ENCODE measurements at places on chromosomes 6 and 20.
A peak's percentile ranks its signal among the peaks of the same experiment; 100 is the strongest.

- peak; percentile 35 for DNase-seq
Measured at GRCh38 chr6:41707565-41708200, 27.7 kb downstream of the TFEB start.

- no peak for DNase-seq
Measured at GRCh38 chr20:61263938-61264337, 11.9 kb downstream of the CDH4 start.

GRCh38 chr6:135257631-135258405, 76.7 kb downstream of the MYB start:
- DNase-seq, result no peak

- DNase-seq, result no peak
Measured at GRCh38 chr6:14555804-14556203, 438.2 kb downstream of the CD83 start.

DNA sequence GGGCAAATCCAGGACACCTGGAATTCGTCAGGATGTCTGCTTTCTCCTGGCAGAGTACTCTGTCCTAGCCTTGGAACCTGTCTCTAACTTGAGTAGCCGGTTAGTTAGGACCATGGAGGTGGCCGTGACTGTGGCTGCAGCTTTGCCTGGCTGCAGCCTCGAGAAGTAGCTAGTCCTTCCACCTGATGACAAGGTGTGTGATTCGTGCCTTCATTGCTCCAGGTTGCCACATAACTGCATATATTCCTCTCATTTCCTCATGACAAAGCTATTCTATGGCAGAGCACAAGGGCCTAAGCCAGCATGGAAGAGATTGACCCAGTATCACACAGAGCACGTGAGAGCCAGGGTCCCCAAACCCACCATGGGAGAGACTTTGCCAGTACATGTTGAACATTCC, 39.8 kb upstream of the KIF25 start:
- DNase-seq, result no peak

- DNase-seq, result no peak
Measured at GRCh38 chr6:23349521-23350147, 776.4 kb upstream of the NRSN1 start.

- no peak for DNase-seq
Measured at GRCh38 chr6:132592855-132593254, 3.3 kb upstream of the TAAR5 start.

- DNase-seq, result no peak
Measured at GRCh38 chr6:113699239-113699638, 157.9 kb upstream of the MARCKS start.

DNA sequence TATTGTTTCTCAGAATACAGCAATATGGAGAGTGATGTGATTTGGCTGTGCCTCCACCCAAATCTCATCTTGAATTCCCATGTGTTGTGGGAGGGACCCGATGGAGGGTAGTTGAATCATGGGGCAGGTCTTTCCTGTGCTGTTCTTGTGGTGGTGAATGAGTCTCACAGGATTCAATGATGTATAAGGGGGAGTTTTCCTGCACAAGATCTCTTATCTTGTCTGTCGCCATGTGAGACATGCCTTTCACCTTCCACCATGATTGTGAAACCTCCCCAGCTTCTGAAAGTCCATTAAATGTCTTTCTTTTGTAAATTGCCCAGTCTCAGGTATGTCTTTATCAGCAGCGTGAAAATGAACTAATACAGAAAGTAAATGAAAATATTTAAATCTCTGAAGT, 234.8 kb upstream of the TENT5A start:
- DNase-seq, result no peak

GRCh38 chr6:38505826-38506225, 133.9 kb downstream of the BTBD9 start:
- DNase-seq, result no peak

DNA sequence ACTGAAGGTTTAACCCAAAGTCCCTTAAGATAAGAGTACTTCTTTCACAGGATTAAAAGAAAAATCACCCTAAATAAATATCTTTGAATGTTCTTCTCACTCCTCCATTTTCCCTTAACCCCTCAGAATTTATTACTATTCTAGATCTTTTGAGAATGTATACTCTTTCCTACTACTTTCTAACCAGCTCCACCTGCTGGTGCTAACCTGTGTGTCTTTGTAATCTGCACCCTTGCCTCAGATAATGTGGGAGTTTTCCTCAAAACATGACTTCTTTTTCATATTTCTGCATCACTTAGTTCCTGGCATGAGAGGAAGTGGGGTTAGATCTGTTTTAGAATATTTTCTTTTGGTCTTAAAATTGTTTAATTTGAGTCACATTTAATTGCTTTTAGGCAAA, 394.2 kb downstream of the BMP2 start:
- no peak for DNase-seq

DNA sequence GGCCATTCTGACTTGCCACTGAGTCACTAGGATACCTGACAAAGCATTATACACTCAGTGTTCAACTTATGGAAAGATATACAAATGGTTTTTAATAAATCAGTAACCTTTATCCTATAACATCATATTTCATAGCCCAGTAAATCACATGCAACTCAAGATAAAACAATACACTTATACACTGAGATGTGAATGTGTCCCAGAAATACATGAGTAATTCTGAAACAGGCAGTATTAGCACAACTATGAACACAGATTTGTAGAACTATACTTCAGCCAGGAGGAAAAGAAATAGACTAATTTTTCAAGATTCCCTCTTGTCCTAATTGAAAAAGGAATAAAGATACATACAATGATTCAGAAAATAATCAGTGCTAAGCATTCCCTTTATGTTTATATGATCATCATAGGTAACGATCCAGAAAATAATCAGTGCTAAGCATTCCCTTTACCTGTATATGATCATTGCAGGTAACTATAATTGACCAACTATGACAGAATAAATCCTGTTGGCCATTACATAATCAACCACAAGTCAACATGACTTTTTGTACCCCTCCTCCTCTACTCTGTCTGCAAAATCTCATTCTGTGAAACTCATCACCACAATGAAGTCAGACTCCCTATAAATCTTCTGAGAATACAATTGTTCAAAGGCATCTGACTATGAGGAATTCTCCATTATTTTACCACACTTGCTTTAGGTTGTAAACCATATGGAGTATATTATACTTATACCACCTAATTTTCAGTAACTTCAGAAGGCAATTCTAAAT, 30.3 kb downstream of the HACE1 start:
- no peak for DNase-seq

DNA sequence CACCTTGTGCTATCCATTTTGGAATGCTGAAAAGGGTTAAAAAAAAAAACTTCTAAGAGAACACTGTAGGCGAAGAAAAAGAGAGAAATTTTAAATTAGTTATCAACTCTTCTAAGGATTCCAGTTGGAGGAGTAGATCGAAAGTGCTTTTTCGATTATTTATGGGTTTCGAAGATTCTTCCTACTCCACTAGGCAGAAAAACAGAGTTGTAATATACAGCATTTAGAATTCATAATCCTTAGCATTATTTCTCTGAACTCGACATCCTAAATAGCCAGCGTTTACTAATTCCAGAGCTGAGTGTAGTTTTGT, 817 bp upstream of the RNF217 start:
- no peak for DNase-seq

DNA sequence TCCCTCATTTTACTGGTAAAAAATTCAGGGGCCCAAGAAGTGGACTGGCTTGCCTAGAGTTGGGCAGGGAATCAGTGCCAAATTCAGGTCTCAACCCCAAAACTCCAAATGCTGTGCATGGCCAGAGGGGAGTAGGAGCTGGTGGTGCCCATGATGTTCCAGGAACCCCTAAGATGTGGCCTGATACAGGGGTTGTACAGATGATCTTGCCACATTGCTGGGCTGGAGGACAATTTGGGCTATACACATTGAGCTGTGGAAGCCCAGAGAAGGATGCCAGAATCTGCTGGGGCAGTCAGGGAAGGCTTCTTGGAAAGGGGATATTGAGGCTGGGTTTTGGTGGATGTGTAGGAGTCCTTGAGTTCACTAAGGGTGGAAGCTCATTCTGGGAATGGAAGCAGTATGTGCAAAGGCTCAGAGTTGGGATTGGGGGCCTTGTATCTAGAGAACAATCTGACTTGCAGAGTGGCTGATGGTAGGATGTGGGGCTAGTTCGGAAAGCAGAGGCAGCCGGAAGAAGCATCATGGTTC, 38.0 kb upstream of the APCDD1L start:
- DNase-seq, result no peak

GRCh38 chr6:143125864-143126573, 65.3 kb downstream of the AIG1 start:
- no peak for DNase-seq

DNA sequence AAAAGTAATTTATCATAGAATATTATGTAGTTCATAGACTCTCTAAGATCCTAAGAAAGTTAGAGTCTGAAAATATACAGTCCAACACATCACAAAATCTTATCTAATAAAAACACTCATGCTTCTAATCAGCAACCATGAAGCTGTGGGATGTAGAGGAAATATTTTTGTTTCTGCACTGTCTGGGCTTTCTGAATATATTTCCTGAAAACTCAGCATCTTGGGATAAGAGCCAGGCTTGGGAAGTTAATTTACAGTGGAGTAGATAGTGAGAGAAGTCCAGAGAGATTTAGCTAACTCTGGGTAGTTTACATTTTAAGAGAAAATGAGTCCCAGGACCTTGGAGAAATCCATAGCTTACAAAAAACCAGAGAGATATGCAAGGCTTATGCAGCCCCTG, 150.4 kb upstream of the BMP5 start:
- DNase-seq, result no peak

- DNase-seq, result no peak
Measured at GRCh38 chr20:38172408-38172807, 7.3 kb upstream of the TGM2 start.

- no peak for DNase-seq
Measured at GRCh38 chr6:43990275-43990626, 137.0 kb downstream of the MRPL14 start.

GRCh38 chr20:40562031-40562430, 127.0 kb downstream of the MAFB start:
- no peak for DNase-seq

DNA sequence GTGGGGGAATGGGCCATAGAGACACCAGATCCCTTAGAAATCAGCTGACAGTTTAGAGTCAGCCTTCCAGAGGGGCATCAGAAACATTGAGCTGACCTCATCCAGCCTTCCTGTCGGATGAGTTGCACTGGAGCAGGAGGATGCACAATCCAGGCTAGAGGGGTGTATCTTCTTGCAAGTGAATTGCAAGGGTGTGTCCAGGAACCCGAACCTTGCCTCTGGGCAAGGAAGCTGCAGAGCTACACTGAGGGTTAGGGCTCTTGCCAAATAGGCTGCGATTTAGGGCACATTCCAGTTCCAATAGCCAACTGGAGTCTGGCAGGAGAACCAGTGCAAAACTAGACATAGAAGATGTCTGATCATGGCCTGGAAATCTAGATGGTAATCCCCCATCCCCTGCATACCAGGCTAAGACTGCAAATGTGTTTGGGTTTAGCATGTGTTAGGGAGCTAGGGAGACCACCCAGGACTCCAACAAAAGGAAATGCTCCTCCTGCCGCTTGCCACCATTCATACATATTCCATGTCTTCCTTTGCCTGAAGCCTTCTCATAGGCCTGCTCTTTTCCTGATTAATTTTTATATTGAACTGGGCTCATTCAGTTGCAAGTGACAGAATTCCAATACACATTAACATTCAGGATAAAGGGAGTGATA, 6.3 kb upstream of the UTRN start:
- no peak for DNase-seq

DNA sequence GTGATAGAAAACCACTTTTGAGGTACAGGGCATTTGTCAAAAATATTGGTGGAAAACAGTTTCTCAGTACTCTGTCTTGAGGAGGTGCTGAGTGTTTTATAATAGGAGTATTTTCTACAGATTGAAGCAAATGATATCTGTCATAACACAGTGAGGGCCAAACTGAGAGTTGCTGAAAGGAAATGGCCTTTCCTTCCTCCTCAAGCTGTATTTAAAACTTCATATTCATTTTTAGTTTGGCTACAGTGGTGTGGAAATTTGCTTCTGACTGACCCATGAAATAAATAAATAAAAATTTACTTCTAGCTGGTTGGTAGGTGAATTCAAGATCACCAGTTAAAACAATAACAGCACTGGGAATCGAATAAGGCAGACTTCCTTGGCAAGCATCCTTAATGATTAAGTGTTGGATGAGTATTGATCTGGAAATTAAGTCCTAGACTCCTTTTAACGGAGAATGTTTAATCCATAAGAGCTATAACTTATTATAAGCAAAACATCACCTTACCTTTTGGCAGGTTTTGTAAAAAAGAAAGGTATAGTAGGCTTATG, 828.6 kb upstream of the CITED2 start:
- DNase-seq, result no peak

DNA sequence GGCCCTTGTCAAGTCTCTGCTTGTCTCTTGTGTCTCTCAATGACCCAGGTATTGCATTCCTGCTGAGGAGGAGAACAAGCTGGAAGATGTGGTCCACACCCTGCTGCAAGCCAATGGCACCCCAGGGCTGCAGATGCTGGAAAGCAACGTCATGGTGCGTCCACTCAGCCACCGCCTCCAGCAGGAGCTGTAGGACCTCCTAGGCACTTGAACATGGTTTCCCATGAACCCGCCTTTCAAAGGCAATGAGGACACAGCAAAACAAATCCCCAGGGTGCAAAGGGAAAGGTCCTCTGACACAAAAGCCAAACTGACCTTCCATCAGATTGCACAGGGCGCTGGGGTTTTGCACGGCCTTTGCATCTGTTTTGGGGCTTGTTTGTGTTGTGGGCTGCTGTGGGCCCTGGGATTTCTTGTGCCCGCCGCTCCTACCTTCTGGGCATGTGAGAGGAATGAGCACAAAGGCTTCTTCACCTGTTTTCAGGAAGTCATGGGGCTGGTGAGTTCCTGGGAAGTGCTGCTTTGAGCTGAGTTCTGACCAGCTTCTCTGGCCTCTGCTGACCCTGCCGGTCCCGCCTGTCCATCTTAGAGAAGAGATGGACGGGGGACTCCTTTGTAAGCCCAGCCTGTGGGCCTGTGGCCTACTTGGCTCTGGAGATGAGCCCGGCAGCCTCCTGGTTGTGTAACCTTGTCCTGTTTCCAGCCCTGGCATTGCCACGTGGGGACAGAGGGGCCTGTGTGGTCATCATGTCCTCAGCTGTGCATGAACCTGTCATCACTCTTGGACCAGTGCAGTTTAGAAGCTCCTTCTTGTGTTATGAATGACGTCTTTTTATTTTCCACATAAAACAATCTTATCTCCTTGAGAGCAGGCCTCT, 151.3 kb downstream of the DTNBP1 start:
- no peak for DNase-seq

DNA sequence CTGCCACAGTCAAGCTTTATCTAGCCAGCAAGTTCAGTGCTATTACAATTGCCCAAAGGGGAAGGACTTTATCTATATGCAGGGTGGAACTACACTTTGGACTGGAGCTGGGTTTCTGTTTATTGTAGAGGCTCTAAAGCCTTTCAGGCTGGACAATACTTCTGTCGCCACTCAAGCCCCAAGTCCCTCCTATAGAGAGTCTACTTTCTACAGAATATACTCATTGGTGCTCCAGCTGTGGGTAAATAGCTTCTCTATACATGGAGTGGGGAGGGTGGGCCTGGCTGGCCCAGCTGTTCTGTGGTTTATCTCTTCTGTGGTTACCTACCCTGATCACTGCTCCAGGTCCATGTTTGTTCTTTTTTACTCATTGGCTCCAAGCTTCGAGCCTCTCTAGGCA, 151.8 kb upstream of the MYLIP start:
- DNase-seq, result no peak

Data from C1 segment of cervical spinal cord (tissue), 14 donors.